AG08395 (cell line): ENCODE measurements at places on chromosomes 16 and 17.

- DNase-seq = no peak
Measured at GRCh38 chr17:29168079-29168758, 12.0 kb downstream of the MYO18A start.

DNA sequence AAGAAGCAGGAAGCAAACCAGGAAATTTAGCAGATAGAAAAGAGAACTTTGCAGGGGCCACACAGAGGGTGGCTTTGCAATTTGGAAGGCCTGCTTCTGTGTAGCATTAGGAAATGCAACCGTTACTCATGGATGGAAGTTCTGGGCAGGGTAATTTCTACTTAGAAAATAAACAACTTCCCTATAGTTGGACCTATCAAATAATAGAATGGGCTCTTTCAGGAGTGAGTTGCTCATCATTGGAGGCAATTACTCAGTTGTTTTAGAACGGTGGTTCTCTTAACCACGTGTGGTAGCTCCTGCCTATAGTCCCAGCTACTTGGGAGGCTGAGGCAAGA is 25.8 kb upstream of the HS3ST2 start:
- no peak for DNase-seq

DNA sequence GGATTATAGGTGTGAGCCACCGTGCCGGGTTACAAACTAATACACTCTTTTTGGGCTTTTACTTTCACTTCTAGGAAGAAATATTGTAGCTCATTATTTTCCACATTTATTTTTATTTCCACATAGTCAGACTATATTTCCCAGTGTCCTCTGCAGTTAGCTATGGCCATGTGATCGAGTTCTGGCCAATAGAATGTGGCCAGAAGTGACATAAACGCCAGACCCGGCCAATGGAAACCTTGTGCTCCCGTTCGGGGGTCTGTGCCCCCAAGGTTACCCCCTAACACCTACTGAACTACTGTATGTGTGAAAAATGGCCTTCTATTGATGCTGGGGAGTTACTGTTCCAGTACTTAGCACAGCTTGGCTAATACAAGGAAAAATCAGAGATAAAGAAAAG is 13.2 kb upstream of the RPTOR start:
- no peak for DNase-seq

- DNase-seq = no peak
Measured at GRCh38 chr17:78876094-78876597, 26.9 kb downstream of the CEP295NL start.

- DNase-seq = no peak
Measured at GRCh38 chr16:49920397-49920796, 64.5 kb upstream of the ZNF423 start.

GRCh38 chr17:31544186-31544585 is 152.7 kb downstream of the RAB11FIP4 start:
- DNase-seq = no peak
